ENCODE measurements at places on chromosomes 7 and 10.

DNA sequence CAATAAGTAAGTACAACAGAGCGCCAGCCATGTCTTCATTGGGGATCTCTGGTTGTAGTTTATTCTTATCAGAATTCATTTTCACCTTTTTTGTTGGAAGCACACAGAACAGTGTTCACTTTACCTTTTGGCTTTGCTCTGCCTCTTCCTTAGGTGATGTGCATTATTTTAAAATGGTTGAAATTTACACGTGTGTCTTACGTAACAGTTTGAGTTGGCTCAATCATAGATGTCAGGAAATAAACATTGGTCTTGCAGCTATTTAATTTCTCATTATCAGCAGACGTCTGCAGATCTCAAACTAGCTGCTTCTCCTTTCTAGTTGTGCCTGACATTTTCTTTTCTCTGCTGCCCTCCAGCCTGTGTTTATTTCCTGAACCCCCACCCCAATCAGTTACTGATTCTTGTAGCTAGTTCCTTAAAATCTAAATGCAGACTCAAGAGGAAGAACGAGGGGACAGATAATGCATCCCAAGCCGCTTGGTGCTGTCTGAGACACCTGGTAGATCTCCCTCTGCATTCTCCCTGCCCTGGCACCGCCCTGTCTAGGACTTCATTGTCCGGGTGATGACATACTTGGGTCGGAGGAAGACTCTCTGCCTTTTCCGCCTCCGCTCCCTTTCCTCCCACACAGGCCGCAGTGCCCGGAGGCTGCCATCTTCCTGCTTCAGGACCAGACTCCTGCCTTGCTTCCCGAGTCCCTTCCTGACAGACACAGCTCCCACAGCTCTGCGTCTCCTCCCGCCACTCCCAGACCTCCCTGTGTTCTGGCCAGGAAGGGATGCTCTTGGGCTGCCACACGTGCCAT lies 108.2 kb downstream of the ANKRD61 start:
- ATAC-seq, result no peak

DNA sequence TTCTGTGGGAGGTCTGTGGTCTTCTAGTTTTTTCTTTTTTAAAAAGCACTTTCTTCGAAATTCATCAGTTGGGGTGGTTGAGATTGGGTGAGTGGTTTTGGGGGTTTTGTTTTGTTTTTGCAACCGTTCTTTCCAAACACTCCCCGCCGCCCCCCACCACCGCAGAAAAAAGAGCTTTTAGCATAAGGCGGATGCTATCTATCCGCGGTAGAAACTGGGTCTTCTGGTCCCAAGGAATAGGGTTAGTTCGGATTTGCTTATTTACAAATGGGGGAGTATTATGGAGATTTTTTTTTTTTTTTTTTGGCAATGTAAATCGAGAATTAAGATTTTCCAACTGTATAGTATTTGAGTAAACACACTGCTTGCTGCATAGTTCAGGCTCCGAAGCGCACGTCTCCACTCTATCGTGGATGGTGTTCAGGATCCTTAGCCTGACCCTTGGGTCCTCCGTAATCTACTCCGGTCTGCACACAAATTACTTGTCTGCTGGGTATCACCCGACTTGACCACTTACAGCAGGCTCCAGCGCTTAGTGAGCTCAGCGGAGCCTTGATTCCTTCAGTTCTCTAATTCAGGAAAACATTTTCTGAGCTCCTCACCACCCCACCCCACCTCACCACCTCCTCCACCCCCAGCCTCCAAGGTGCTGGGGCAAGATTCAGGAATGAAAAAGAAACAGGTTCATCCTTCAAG lies 757 bp upstream of the NRCAM start:
- ATAC-seq, result no peak

- ATAC-seq, result no peak
These were observed 119.0 kb upstream of the CACUL1 start for GRCh38 chr10:118873738-118874105.

- ATAC-seq, result no peak
These were observed 12.3 kb downstream of the OGDHL start for GRCh38 chr10:49749556-49750491.

DNA sequence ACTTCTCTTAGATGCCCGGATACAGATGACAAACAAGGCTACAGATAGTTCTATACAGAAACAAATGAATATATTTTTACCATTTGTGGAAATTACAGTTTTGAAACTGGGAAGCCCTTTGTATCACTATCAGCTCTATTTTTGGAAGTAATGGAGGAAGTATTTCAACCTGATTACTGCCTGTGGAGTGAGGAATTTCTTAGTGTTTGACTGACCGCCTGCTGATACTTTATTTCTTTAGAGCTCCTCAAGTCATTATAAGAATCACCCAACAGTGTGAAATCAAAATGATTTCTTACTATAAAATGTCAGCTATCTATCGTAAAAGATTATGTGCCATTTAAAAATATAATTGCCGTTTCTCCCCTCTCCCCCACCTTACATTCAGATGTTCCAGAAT lies 290.9 kb downstream of the SDK1 start:
- no peak for ATAC-seq

GRCh38 chr7:70660819-70661191 lies 471.1 kb upstream of the GALNT17 start:
- no peak for ATAC-seq

DNA sequence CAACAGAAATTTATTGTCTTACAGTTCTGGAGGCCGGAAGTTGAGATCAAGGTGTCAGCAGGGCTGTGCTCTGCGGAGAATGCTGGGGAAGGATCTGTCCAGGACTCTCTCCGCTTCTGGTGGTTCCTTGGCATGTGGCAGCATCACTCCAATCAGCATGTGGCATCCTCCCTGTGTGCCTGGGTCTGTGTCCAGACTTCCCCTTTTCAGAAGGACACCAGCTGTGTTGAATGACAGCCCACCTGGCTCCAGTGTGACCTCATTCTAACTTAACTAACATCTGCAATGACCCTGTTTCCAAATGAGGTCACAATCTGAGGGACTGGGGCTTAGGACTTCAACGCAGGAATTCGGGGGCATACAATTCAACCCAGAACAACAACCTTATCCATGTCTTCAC lies 141.9 kb downstream of the BMS1 start:
- no peak for ATAC-seq

DNA sequence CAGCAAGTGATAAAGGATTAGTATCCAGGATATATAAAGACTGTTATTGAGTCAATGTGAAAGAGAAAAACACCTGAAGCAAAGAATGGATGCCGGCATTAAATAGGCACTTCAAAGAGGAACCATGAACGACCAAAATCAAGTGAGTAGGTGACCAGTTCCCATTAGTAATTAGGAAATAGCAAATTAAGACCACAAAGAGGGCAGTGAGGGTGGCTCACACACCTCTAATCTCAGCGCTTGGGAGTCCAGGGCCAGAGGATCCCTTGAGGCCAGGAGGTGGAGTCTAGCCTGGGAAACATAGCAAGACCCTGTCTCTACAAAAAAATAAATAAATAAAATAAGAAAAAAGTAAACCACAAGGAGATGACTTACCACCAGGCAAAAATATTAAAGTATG lies 1.5 kb upstream of the ANTXRL start:
- no peak for ATAC-seq

DNA sequence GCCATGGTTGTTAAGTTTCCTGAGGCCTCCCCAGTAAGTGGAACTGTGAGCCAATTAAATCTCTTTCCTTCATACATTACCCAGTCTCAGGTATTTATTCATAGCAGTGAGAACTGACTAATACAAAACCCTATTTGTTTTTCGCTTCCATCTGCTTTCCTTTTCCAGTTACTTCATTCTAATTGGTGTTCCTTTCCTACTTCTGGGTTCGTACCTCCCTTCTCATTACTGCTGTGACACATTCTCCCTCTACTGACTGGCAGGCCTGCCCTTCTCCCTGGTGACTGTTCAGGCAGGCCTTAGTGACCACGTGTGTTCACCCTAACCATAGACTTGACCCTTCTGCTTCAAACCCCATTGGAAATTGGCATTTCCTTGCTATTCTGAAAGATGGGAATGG lies 37.7 kb downstream of the MTURN start:
- ATAC-seq, result no peak

DNA sequence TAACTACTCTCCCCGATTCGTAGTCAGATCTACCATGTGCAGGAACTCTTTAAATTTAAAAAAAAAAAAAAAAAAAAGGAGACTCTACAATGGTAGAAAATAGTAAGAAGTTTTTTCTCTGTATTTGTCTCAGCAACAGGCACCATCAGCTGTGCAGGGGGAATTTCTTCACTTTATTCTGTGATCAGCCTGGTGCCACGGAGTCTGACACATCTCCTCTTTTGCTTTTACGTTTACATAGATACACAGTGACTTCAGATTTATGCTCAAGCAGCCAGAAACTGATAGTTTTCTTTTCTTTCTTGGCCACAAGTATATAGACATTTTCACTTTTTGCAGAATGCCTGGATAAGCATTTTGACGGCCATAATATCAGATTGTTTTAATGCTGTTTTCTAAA lies 190.6 kb upstream of the AKR1E2 start:
- peak; percentile 87 for ATAC-seq

GRCh38 chr7:90210981-90211380 lies 559 bp upstream of the STEAP2 start:
- ATAC-seq, result no peak

- no peak for ATAC-seq
These were observed 186.8 kb upstream of the NEBL start for GRCh38 chr10:21083861-21084260.

- ATAC-seq, result peak; percentile 100
These were observed at the start of gene EXOC4 for GRCh38 chr7:133252858-133253518. EXOC4 (plus strand) TSS chr7:133253078.

DNA sequence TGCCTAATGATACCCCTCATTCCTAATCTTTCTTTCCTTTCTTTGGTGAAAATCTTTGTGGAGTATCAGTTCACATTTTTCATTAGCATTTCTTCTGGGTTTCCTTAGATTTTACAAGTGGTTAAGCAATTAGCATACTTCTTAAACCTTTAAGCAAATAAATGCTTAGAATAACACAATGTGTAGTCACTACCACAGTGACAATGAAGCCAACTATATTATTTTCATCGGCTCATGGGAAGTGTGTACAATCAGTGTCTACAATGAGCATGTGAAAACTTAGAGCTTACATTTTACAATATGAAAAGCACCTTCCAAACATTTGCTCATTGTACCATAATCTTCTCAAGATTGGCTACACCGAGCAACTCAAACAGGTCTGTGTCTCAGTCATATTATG lies 176.2 kb upstream of the PLXNA4 start:
- ATAC-seq, result no peak

DNA sequence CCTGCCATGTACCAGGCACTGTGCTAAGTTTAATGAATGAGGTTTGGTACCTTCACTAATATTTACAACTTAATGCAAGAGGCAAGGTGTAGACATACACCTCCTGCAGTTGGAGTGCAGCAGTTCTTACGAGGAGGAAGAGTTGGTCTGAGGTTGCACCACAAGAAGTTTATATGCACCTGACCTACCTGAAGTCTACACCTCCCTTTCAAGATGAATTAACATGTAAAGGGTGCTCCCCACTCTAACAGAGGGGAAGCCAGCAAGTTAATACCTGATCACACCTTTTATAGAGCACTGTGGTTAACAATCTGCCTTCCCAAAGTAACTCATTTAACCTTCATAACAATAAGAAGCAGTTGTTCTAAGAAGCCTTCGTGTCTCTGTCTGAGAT lies 120.0 kb downstream of the LYZL1 start:
- peak; percentile 2 for ATAC-seq

DNA sequence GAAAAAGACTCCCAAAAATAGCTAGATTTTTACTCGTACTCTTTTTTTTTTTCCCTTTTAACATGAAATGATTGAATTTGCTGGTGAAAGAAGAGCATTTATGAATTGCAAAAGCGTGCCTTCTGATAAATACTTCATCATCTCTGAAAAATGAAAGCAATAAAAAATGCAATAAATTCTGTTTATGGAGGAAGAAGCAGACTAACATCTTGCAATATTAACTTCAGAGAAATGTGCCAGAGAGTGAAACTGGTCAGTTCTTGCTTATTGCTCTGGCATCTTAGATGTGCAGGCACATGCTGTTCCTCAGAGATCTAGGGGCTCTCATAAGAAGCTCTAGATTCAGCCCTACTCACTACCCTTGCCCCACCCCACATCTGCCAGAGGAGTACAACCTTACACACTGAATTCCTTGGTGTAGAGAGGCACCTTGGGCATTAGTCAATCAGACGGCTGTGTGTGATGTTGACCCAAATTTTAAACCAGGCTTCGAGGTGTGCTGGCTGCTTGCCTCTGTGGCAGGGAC lies 891.1 kb upstream of the GHITM start:
- no peak for ATAC-seq

GRCh38 chr10:47294057-47294456 lies 5.9 kb upstream of the GDF10 start:
- ATAC-seq, result no peak

GRCh38 chr7:96497567-96497966 lies 175.7 kb upstream of the SLC25A13 start:
- no peak for ATAC-seq

GRCh38 chr7:113963356-113963755 lies 44.5 kb upstream of the PPP1R3A start:
- ATAC-seq, result no peak

DNA sequence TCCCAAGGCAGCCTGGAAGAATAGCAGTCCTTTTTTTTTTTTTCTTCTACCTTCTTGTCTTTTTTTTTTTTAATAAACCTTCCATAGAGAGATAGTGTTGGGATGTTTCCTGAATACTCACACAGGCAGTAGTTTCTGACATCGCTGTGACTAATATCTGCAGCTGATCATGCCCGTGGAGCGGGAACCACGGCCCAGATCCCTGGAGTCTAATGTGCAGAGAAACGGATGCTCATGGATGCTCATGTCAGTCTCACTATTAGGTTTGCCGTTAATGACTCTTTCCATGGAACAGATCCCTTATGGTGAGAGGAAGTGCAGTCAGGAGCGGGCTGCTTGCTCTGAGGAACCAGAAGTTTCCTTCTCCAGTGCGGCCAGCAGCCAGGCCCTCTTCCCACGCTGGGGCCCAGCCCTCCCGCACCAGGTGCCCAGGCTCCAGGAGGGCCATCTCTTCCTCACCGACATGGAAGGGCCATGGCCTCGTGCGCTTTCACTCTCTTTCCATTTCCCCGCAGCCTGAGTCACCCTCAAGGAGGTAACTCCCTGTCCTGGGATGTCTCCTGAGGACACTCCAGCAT lies 132.5 kb downstream of the WDR37 start:
- no peak for ATAC-seq

GRCh38 chr10:24821986-24822385 lies 98.3 kb upstream of the ARHGAP21 start:
- peak; percentile 74 for ATAC-seq

DNA sequence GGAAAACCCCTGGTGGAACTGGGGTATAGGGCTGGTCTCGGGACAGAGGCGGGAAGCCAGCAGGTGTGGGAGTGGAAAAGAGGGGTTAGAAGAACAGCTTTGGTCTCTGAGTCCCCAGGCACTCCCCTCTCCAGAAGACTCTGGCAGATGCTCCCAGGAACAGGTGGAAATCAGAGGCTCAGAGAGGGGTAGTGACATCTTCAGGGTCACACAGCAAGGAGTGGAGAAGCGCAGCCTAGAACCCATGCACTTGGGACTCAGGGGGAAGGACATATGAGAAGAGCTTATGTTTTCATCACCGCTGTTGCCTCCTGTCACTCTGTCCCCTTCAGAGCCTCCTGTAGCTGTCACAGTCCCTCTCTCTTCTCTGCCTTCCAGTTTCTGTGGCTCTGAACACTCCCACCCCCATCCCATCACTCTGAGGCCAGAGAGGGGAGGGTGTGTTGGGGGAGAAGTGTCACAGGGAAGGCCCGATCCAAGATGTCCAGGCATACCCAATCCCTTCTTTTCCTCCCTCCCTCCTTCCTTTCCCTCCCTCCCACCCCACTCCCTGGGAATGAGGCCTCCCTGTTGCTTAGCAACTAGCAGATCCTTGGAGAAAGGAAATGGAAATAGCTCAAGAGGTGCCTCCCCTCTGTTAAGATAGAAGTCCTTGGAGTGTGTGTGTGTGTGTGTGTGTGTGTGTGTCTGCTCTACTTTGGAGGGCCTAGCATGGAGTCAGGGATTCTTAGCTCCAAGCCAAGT lies 32.0 kb downstream of the SRRM3 start:
- ATAC-seq, result no peak

All from activated T-helper 17 cell treated with anti-CD3 and anti-CD28 coated beads, Interleukin-2, amount 50 U/mL, for 72 hours (primary cell).